NCI-H226 (cell line): ENCODE measurements at places on chromosomes 7 and 10.

DNA sequence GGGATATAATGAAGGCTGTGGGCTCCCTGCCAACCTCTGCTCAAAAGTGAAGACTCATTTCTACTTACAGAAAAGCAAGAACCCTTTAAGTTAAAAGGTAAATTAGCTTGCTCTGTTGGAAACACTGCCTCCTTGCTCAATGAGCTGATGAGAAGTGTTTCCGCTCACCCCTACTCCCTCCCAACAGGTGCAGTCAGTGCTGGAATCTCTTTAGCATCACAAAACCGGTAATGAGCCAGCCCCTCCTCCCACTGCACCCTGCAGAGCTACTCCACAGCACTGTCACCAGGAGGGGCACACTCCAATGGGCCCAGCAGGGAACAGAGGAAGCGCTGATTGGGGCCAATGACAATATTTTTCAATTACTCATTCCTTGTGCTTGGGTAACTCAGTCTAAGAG lies 262.5 kb downstream of the TCERG1L start:
- no peak for DNase-seq

GRCh38 chr7:46071076-46071475 lies 150.0 kb upstream of the IGFBP3 start:
- peak; percentile 14 for DNase-seq

- no peak for DNase-seq
Measured at GRCh38 chr10:124156524-124157260, 63.3 kb upstream of the CHST15 start.

DNA sequence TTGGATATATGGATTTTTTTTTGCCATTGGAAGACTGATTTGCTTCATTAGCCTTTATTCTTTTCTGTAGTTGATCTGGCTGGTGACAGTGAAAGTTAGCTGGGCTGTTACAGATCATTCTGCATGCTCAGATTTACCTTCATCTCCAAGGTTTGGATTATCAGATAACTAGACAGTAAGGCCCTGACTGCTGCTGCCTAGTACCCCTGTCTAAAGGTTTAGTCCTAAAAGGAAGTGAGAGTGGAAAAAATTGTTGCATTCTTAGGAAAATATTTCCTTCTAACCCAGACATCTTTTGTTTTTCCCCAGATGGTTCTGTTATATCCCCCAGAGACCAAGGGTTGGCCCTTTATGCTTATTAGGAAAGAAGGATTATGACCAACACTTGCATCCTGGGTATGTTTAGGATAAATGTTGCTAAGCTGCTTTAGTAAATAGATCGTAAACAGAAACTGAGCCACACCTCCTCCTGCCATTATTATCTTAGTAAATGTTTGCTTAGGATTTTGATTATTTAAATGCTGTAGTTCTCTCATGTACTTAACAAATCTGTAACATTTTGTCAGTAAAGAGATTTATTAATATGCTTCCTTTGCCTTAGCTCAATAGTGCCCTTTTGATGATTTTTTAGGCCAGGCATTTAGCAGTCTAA lies 44.4 kb downstream of the MCU start:
- peak; percentile 18 for DNase-seq

GRCh38 chr7:12123172-12123571 lies 87.9 kb upstream of the TMEM106B start:
- DNase-seq, result no peak
